Effector memory CD8-positive, alpha-beta T cell (primary cell): ENCODE measurements at places on chromosomes 12 and 14.

GRCh38 chr14:65168840-65169239 is 66.5 kb upstream of the MAX start:
- no peak for DNase-seq

DNA sequence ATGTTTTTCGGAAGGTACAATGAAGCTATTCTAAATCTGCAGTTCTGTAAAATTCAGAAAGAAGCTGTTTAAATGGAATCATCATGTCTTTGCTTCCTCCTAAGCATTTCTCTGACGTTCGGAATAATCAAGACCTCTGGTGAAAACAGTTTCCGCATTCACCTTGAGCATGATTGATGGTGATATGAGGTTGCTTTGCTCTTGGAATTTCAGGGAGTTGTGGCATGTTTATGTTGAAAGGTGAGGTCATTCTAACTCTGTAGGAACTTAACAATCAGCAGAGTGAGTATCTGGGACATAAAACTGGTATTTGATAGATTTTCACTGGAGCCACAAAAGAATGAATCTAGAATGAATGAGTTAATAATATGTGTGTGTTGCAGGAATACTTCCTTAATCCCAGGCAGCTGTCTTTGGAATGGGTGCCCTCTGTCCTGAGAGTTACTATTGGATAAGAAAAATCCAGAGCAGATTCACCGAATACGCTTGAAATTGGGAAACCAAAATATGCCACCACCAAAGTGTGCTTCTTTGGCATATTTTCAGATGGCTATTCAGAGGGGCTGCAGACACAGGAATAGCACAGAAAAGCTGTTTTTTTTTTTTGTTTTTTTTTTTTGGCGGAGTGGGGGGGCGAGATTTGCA is 599.1 kb downstream of the CCER1 start:
- DNase-seq: no peak

DNA sequence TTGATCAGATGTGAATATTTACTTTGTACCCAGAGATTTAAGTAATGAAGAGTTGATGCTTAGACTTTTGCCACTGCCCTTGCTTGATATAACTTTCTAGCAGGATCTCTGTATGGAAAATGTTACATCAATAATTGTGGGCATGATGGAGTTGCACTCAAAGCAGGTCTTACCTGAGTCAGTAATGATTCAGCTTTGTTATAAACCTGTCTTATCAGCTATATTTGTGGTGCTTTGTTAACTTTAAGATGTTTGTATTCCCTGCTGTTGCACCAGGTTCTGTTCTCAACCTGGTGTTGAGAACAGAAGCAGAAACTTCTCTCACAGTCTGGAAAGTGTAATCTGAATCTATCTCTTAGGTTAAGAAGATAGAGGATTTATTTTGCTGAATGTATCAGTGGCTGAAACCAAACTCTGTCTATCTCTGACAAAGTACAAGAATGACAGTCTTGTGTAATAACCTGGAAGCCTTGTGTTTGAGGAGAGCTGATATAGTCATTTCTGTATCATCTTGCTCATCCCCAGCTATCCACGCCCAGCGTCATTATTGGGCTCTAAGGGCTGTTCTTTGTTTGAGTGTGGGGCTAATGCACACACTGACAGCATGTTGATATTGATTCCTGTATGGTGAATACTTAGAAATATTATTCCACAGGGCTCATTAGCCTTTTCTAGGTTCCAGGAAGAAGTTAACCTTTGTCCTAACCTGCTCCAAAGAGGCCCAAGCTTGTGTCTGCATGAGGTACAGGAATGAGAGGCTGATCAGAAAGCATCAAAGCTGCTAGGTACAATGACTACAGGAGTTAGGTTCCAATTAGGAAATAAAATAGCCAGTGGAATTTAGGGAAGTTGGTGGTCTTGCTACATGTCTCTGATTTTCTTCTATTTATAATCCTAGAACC is 3.6 kb downstream of the AKAP6 start:
- DNase-seq: no peak

DNA sequence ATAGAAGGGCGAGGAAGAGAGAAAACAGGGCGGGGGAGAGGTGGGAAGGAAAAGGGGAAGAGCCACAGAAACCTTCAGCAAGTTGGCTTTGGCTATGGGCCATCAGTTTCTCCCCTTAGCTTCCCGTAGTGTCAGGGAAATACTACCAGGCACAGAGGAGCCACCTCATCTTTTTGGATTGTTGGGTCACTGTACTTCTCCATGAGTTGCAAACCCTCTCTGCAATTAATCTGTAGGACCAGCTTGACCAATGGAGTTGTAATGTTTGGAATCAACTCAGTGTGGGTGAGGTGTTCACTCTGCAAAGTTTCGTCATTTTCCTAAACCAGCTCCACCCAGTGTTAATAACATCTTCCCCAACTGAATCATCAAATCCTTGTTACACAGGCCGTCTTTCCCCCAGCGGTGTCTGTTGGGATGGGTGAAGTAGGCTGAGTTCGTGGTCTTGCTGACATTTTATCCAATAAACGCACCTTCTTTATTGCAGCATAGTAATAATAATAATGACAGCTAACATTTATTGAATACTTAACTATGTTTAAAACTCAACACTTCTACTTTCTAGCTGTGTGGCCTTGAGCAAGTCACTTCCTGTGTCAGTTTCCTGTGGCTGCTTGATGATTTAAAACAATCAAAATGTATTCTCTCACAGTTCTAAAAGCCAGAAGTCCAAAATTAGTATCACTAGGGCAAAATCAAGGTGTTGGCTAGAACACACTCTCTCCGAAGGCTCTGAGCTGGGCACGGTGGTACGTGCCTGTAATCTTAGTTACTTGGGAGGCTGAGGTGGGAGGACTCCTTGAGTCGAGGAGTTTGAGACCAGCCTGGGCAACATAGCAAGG is 8.1 kb upstream of the GLTP start:
- DNase-seq: peak; percentile 29

DNA sequence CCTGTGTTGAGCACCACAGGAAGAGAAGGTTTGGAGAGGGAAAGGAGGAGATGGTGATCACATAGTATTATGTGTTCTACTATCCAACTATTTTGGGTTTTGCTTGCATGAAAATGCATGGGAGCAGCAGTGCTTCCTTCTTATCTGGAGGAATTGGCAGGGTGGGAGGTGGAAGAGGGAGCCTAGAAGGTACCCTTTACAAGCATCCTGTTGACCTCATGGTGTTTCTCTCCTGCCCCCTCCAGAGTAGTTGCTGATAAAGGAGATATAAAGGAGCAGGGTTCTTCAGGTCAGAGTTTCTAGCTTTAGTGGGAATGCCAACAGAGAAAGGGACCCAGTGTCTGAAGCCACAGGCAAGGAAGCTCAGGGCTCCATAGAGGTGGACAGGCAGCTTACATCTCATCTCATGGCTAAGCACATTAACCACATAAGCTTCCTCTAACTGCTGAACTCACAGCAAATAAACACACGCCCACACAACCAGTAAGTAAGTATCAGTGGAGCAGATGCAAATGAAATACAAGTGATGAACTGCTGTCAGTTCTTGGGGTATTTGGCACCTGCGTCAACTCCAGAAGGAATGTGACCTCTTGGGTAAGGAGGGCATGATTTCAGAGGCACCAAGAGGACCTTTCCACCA is 174.2 kb upstream of the SLC38A2 start:
- no peak for DNase-seq

GRCh38 chr12:130338794-130339601 is 1.3 kb downstream of the PIWIL1 start:
- DNase-seq: no peak

- DNase-seq: peak; percentile 60
Observed at GRCh38 chr12:14629832-14630710, 62.4 kb upstream of the PLBD1 start.

DNA sequence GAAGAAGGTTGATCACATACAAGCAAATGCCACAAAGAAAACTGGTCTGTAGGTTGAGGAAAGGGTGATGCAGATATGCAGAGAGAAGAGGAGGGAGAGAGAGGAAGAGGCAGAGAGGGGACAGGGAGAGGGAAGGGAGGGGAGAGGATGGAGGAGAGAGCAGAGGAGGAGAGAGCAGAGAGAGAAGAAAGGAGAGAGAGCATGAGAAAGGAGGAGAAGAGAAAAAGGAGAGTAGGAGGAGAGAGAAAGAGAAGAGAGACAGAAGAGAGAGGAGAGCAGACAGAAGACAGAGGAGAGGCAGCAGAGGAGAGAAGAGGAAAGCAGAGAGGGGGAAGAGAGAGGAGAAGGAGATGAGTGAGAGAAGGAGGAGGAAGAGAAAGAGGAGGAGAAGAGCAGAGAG is 59.2 kb downstream of the STXBP6 start:
- DNase-seq: no peak

- no peak for DNase-seq
Observed at GRCh38 chr14:40494483-40494882, 1062.2 kb upstream of the FBXO33 start.

DNA sequence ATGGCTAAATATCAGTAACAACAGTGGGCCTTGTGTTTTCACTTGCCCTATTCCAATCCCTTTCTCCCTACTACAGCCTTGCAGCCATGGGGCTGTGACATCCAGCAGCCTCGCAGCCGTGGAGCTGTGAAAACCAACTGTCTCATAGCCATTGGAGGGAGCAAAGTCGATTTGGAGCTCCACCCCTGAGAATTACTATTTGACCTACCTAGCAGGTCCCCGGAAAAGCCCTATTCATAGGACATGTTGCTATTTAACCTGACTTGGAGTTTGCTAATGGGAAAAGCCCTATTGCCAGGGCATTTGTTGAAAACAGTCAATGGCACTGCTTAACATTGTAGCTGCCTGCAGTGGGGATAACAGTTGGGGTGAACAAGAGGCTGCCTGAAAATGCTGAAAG is 33.3 kb downstream of the ERG28 start:
- DNase-seq: no peak

- DNase-seq: no peak
Observed at GRCh38 chr14:81458352-81458751, 58.2 kb upstream of the STON2 start.

- no peak for DNase-seq
Observed at GRCh38 chr12:88185988-88186387, 43.9 kb downstream of the TMTC3 start.

DNA sequence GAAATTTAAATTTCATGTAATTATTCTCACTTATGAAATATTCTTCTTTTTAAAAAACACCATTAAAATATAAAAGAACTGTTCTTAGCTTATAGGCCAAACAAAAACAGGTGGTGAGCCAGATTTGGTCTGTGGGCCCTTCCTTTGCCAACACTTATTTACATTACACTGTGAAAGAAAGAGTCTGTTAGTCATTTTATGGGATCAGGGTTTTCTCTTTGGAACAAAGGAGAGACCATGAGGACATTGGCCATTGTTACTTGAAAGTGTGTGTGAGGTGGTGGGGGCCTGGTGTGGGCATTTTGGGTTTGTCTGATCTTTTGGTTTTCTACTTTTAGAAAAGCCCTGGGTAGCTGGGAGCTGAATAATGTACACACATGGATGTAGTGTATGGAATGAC is 62.7 kb downstream of the TTC6 start:
- no peak for DNase-seq

- no peak for DNase-seq
Observed at GRCh38 chr12:11630046-11630706, 19.3 kb upstream of the ETV6 start.

- no peak for DNase-seq
Observed at GRCh38 chr14:95619785-95620417, 66.3 kb upstream of the TCL1B start.
